Activated CD8-positive, alpha-beta T cell treated with anti-CD3 and anti-CD28 coated beads for 36 hours (primary cell): ENCODE measurements at places on chromosomes 16 and 17.

- no peak for DNase-seq
Measured at GRCh38 chr16:346587-346986, 5.9 kb downstream of the AXIN1 start.

- DNase-seq, result no peak
Measured at GRCh38 chr16:3101841-3102470, 2.9 kb upstream of the ZSCAN10 start.

GRCh38 chr17:55090079-55090492 is 121.5 kb downstream of the STXBP4 start:
- peak; percentile 68 for DNase-seq

- no peak for DNase-seq
Measured at GRCh38 chr16:12317121-12317810, 340.7 kb downstream of the SNX29 start.

DNA sequence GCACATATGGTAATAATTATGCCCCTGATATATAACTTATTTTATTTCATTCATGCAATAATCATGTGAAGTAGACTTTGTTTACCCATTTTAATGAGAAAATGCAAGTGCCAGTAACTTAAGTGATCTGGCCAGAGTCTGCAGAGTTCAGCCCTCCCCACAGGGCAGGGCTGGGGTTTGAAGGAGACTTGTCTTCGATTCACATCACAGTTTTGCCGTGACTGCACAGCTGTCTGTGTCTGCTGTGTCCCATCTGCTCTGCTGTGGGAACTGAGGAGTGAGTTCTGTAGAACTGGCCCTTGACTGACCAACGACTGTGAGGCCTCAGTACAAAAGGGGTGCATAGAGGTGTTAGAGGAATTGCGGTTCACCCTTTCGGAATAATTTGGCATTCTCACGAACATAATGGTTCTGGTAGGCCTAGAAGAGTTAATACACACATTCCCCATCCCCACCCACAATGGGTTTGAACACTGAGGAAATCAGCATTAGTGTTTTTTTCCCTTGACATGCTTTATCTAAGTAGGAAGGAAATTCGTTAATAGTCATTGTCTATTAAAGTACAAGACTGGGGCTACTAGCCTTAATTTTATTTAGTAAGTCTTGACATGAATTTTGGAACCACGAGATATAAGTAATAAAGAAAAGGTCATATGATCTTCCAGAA is 113.6 kb upstream of the MON1B start:
- DNase-seq, result no peak

- no peak for DNase-seq
Measured at GRCh38 chr16:88727871-88728270, 21.6 kb downstream of the CTU2 start.

DNA sequence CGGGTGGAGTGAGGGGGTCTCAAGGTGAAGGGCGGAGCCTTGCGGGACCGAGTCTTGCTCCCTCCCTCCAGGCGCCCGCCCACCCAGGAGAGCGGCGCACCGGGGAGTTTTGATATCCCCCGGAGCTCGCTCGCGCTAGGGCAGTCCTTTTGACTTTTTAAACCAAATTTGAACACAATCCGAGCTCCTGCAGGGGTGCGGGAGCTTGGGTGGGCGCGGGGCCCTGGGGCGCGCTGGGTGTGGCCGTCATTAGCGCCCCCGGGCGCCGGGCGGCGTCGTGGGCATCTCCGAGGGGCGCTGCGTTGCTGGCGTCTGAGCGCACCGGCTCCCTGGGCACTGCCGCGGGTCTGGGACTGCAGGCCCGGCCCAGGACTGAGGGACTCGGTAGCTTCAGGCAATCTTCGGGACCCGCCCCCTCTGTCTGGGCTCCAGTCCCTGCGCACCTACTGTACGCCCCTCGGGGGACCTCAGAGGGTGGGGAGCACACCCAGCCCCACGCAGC is 10.9 kb downstream of the MAF start:
- DNase-seq, result no peak

DNA sequence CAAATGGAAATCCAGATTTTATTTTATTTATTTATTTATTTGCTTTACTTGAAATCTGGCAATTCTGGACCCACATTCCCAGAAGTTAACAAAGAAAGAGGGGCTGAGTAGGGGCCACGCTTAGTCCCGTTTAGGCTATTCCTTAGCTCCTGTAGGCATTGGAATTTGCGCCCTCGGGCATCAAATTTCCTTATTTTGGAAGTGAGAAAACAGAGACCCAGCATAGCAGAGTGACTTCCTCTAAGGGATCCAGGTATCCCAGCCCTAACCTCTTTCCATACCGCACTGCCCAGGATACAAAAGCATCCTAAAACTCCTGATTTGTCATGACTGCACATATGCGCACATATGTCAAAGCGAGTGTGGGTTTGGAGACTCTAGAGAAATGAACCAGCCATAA is 19.0 kb upstream of the SMG1 start:
- no peak for DNase-seq

- no peak for DNase-seq
Measured at GRCh38 chr16:84722068-84722467, 22.3 kb downstream of the USP10 start.

DNA sequence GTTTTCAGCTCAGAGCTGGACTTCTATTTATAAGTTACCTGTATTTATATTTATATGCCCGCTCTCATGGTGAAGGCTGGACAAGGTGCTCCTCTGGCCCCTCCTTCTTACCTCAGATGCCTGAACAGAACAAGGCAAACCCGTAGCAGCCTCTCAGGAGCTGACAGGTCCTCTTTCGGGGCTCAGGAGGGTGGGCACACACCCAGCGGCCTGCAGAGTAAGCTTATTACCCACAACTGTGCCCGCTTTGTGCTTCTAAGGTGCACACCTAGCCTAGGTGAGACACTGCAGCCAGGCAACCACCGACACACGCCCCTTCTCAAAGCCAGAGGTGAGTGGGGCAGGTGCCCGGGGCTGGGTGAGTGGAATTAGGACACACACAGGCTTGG is 5.3 kb downstream of the NKIRAS2 start:
- DNase-seq, result no peak
